AG04450 (cell line): ENCODE measurements at places on chromosomes 1 and 21.

GRCh38 chr1:247324923-247325322 is 6.7 kb downstream of the ZNF496 start:
- DNase-seq = no peak

DNA sequence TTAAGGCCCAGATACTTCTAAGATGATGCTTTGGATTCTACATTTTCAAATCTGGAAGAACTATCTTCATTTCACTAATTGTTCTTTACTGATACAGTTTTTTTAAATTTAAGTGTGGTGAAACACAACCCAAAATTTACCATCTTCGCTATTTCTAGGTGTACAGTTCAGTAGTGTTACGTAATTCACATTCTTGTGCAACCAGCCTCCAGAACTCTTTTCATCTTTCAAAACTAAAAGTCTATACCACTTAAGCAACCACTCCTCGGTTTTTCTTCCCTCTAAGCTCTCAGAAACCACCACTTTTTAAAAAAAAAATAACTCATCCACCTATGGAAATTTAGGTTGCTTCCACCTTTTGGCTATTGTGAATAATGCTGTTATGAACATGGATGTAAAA is 220.7 kb downstream of the PDE4B start:
- no peak for DNase-seq

GRCh38 chr21:33121715-33122475 is 52.0 kb downstream of the OLIG1 start:
- no peak for DNase-seq

DNA sequence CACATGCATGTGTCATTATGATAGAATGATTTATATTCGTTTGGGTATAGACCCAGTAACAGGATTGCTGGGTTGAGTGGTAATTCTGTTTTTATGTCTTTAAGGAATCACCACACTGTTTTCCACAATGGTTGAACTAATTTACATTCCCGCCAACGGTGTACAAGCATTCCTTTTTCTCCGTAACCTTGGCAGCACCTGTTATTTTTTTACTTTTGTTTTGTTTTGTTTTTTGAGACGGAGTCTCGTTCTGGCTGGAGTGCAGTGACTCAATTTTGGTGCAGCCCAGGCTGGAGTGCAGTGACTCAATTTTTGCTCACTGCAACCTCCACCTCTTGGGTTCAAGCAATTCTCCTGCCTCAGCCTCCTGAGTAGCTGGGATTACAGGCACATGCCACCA is 8.5 kb upstream of the S100B start:
- DNase-seq = no peak

DNA sequence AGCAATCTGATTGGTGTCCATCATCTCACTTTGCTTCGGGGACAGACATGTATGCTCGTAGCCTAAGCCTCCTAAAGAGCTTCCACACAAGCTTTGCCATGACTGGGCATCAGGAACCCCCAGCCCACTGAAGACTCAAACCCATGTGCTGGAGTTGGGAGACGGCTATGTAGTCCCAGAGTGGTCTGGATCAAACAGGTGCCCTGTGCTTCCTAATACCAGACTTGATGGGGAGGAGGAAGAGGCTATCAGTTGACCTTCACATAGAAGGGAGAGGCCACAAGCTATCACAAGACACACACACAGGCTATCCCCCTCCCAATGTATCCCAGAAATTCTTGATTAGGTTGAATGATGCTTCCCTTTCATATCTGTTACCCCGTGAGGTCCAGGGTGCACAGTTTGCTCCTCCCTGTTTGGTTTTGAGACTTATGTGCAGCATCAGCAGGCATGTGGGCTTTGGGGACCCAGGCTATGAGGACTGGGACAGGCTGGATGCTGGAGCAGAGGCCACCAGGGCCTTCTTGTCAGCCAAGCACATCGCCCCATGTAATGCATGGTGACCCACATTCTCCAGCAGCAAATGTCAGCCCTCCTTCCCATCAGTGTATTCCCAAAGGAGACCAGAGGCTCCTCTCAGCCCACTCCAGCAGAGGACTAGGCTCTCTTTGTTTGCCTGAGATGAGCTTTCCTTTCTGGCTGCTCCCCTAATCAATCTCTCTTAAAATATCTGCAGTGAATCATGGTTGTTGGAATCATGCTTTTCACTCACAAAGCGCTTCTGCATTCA is 159.8 kb downstream of the GRIK3 start:
- DNase-seq = no peak

- DNase-seq = no peak
Observed at GRCh38 chr1:201565771-201566528, 27.0 kb downstream of the NAV1 start.

GRCh38 chr1:2445823-2446215 is 30.3 kb upstream of the PLCH2 start:
- DNase-seq = no peak

DNA sequence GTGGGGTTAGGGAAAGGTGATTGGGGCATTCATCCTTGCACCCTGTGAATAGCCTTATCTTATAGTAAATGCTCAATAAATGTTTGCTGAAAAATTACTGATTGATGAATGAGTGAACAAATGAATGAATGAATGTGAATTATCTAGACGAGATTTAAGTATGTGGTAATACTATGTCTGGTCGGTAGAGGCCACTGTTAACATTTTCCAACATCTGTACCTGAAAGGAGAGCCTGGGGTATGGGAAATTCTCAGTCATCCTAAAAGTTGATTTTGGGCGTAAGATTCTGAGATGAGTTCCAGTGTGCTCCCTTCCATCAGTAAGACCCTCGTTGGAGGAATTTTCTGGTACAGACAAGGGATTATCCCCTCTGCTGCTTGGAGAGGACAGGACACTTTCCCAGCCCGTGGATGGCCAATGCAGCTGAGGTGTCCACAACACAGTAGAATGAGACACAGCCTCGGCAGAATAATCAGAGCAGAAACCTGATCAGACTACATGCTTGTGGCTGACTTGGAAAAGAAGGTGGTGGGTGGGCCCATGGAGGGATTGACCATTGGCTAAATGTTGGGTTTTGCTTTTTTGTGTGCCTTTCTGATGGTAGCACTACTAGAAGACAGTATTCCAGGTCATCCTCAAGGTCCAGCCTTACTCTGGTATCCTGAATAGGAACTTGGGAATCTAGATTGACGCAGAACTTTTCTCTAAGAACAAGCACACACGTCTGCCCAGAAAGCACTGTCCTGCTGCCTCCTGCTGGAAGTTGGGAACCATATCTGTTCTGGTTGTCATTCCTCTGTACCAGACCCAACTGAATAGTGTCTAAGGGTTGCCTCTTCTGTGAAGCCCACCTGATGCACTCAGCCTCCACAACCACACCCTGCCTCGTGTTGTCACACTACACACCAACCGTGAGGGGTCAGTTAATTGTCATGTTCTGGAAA is 262.0 kb downstream of the TNR start:
- no peak for DNase-seq

DNA sequence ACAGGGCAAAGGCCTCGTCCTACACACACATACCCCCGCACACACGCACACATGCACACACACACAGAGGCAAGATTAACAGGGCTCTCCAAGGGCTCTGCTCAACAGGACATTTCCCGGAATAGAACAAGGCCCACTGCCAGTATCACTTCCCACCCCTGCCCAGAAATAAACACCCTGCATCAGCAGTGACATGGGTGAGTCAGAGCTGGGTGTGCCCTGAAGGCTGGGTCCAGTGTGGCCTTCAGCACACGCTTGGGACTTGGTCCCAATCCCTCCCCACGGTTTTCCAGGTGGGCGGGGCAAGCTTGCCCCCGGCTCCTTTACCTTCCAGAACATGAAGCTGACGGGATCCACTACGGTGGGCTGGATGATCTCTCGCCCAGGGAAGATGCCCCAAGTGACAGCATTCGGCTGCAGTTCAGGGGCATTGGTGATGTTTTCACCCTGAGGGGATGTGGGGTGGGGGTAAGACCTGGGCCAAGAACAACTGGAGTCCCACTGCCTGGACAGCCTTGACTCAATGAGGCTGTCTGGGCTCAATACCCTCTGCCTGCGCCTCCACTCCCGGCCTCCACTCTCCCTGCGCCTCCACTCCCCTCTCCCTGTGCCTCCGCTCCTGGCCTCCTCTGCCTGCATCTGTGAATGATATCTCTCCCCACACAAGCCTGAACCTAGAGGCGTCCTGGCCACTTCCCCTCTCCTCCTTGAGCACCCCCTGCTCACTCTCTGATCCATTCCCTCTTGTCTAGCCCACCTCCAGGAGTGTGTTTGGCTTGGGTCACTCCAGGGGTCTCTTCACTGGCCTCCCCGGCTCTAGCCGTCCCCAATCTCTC is 14.7 kb downstream of the MTHFR start:
- peak; percentile 56 for DNase-seq

DNA sequence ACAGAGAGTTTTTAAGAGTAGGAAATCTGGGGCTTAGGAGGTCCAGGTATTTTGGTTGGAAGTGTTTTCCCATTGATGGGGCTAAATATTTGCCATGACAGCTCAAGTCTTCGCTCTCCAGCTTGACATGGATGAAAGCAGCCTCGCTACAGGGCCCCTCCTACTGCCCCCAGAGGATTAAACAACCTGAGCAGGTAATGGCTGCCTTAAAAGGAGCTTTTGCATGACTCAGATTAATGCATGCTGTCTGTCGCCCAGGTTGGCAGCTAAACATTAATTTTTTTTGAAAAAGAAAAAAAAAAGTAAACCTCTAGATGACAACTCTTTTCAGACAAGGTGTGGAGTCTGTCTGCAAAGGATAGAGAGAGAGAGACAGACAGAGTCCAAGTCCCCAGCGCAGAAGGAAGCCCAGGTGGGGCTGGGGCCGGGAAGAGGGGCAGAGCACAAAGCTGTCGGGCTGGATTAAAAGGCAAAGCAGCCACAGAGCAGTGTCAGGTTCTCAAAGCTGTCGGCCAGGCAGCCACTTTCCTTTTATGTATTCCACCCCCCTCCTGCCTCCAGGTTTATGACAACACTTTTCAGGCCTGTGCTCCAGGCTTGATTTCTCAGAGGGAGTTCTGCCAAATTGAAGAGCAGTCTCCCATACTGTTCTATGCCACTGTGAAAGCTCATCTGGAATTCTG is 127.9 kb downstream of the CLIC6 start:
- DNase-seq = no peak

- no peak for DNase-seq
Observed at GRCh38 chr1:90943966-90944365, 77.9 kb downstream of the ZNF644 start.

DNA sequence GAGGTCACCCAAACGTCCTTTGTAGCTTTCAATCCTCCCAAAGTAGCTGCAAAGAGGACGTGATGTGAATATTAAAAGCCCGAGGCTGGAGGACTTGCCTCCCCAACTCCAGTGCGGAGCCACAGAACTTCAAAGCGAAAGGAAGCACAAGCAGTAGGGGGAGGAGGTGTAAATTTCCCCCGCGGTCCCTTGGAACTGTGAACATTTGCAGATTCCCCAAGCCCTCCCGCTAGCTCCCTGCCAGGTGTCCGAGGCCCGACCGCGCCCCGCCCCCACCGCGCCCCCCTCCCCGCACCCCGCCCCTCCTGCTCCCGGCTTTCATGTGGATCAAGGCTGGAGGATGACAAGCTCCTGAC is 41.5 kb upstream of the HAO2 start:
- no peak for DNase-seq

DNA sequence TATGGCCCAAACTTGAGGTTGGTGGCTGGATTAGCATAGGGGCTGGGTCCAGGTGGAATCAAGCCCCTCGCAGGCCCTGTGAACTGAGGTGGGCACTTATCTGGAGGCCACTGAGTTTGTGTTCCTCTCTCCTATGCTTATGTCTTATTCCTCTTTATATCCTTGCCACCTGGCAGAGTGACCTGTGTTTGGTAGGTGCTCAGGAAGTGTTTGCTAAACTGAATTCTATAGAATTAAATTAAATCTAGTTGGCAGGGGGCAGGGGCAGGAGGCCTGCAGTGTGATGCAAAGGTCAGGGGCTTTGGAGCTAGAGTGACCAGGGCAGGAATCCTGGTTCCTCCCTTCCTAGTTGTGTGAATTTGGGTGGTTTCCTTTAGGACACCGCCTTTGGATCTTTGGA is 1.1 kb upstream of the TMEM9 start:
- no peak for DNase-seq

DNA sequence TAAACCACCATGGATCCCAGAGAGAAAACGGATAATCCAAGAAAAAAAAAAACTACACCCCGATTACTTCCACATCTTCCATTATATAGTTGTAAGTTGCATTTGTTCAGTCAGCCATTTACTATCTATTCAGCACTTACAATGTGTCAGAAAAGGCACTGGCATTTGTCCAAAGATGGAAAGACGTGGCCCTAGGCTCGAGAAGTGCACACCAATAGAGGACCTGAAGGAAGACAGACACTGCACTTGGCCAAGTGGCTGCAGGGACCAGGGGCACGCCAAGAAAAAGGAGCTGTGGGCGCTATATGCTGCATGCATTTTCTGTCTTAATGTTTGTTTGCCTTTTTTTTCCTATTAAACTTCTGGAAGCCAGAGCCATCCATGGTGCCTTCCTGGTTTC is 45.2 kb upstream of the LYST start:
- no peak for DNase-seq

DNA sequence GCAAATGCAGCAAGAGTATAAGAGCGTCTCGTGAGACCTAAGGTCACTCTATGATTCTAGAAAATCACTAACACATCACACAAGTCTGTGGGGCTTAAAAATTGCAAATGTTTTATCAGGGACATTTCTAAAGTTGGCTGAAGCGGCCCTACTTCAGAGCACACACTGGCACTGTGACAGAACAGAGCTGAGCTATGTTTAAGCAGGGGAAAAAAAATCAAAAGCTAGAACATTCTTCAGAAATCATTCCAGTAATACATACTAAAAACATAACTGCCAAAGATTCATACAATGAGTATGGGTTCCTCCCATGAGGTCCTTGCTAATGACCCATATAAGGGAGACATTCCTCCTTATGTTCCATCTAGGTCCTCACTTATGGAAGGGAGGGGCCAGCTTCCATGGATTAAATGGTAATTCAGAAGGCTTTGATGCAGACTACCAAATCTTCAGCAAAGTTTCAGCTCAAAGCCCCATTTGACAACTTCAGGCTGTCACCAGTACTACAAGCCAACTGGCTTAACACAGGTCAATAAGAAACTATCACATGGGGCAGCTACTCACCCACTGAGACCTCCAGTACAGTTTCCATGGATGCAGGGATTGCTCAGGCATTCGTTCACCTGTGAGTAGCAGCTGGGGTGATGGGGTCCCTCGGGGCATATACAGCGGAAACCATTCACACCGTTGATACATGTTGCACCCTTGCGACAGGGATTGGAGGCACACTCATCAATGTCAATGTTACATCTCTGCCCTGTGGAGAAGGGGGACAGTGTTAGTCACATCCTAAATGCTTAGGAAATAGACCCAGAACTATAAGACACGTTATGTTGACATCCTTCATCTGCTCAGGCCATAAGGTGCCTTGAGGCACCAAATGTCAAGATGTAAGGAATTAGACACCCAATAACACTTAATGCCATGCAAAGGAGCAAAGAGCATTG is 58.4 kb upstream of the ADAM30 start:
- no peak for DNase-seq

- no peak for DNase-seq
Observed at GRCh38 chr21:44940116-44940631, 345 bp downstream of the SLX9 start.

DNA sequence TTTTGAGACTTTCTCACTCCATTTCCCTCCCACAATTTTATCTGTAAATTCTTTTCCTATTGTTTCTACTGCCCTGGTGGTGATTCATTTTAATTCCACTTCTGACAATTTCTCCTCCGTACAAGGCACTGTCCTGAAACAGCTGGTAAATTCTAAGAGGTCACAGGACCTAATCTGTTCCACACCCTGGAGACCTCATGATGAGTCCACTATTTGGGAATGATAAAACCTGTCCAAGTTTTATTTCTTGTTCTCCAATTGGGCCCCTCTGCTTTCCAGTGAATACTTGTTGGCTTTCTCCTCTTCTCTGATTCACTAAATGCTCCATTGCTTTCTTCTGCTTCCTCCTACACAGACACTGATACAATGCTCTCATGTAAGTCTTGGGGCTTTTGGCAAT is 343.1 kb upstream of the DUSP10 start:
- DNase-seq = no peak
